Left ventricle myocardium superior (tissue), 1 donor: ENCODE measurements at places on chromosomes 3 and 15. TPM values are rescaled to one million over a fixed set of nuclear protein-coding genes. Genes with fewer than 3 reads are reported as not detected.

WNT7A gene
- total RNA-seq: not detected

MYH15 gene
- 0.07 TPM for total RNA-seq

TNFAIP8L3 gene
- total RNA-seq: 4.9 TPM

- DNase-seq: no peak
Measured at GRCh38 chr15:72341361-72341760, 21.4 kb upstream of the CELF6 start.

- DNase-seq: no peak
Measured at GRCh38 chr3:87508921-87509320, 232.5 kb upstream of the POU1F1 start.

DNA sequence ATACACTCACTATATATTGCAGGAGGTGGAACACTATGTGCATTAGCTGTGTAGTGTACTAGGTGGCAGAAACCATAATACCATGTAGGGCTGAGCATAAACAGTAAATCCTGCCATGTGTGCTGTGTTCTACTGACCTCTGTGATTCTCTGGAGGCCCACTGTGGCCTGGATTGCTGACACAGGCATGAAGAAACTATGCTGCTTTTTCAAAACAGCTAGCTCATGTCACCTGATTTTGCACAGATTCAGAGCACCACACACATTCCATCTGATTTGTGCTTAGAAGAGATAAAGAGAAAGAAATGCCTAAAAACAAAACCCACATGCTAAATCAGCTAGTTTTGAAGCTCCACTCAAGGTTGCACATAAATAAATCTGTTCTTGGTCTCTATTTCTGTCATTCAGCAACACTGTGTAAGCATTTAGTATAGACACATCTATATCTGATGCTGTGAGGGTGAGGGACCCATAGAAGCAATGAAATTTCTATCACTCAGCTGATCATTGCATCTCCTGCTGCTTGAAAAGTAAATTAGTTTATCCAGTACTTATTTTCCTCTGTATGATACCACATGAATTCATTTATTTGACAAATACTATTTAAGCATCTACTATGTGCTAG is 1007.7 kb upstream of the SEMA6D start:
- DNase-seq: no peak

GRCh38 chr3:115982629-115983028 is 359.3 kb downstream of the GAP43 start:
- DNase-seq: no peak

GRCh38 chr15:29708519-29708918 is 113.7 kb downstream of the TJP1 start:
- DNase-seq: no peak

DNA sequence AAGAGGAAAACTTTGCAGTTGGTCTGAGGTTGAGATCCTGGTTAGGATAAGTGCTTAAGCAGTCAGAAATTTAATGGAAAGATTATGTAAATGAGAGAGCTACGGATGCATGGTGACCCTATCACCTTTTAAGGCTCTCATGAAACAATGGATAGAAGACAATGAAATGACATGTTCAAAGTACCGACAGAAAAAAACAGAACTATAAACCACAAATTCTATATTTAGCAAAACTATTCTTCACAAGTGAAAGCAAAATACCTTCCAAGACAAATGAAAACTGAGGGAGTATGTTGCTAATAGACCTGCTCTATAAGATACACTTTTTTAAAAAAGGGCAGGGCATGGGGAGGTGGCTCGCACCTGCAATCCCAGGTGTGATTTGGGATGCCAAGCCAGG is 32.2 kb downstream of the DNAAF4 start:
- DNase-seq: no peak

DNA sequence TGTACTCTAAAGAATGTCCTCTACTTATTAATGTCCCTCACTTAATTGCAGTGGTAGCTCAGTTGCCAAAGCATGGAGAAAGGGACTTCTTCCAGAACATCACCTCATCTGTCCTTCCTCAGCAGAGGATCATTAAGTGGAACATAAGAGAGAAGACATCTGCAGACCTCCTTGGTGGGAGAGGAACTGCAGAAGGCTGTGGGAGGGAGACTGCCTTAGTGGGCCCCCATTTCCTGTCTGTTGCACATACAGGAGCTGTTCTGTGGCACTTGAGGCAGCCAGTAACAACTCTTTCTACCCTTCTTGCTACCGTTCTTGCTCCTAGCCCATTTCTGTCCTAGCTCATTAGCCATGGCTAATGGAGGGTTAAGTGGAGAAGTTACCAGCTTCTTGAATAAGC is 33.6 kb downstream of the HPS3 start:
- DNase-seq: no peak

- DNase-seq: no peak
Measured at GRCh38 chr3:126535636-126536035, 11.7 kb downstream of the CHST13 start.

GRCh38 chr3:49121132-49121736 is 611 bp upstream of the USP19 start:
- no peak for DNase-seq

GRCh38 chr3:52931889-52932288 is 34.5 kb upstream of the STIMATE start:
- DNase-seq: no peak

DNA sequence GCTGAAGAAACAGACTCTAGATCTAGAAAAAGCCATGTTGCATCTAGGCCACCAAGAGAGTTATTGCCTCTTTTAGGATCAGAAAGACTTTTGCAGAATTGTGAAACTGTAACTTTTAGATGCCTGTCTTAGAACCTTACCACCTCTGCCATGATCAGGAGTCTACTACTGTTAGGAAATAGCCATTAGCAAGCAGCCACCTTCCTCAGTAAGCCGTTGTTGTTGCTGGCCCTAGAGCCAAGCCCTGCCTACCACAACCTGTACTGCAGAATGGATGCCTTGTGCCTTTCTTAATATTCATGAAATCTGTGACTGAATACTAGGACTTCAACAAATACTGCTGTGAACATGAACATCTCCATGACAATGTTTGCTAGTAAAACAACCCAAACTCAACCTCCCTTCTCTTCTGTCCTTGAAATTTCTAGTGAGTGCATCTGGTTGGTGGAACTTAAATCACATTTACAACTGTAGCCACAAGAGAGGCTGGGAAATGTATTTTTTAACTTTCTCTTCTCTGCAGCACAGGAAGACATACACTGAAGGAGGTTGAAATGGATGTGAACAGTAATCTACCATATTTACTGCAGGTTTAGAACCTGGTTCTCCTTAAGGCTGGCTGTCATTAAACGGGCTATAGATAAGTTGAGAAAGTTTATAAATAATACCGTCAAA is 20.7 kb downstream of the RASA2 start:
- DNase-seq: no peak

DNA sequence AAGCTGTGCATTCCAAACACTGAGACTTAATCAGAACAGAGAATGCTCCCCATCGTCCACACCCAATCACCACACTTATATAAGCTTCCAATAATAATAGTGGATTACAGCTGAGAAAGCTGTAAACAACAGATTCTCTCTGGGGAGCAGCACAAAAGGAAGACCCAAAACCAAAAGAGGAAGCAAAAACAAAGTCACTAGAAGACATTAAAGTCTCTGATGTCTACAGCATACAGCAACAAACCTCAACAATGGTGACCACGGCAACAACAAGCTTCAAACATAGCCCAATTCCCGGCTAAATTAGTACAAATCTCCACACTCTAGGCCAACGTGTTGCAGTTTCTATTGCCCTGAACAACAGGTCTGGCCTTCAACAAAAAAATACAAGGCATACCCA is 37.7 kb downstream of the ZDHHC23 start:
- DNase-seq: no peak
